ENCODE measurements at places on chromosomes 5 and 9.

- DNase-seq, result no peak
Measured at GRCh38 chr9:35725362-35725761, 6.6 kb downstream of the TLN1 start.

DNA sequence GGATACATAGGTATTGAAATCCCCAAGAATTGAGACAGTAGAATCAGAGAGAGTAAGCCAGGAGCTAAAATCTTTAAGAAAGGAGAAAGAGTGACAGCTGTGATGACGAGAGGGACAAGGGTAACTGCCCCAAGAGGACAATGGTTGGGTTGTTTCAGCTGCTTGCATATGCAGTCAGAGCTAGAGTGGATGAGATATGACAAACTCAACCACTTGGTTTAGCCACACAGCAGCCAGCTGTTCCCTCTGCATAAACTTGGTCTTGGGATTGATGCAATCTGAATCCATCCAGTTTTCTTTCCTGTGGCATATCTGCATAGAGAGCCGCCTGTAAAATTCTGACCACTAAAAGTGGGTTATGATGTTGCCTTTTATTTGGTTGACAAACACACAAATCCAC lies 100.7 kb downstream of the ZNF622 start:
- DNase-seq, result no peak

- DNase-seq, result no peak
Measured at GRCh38 chr5:170071748-170072147, 33.9 kb upstream of the FOXI1 start.

GRCh38 chr9:5481322-5482040 lies 28.9 kb upstream of the PDCD1LG2 start:
- DNase-seq, result peak; percentile 49

- no peak for DNase-seq
Measured at GRCh38 chr5:107451028-107451427, 219.7 kb downstream of the EFNA5 start.

DNA sequence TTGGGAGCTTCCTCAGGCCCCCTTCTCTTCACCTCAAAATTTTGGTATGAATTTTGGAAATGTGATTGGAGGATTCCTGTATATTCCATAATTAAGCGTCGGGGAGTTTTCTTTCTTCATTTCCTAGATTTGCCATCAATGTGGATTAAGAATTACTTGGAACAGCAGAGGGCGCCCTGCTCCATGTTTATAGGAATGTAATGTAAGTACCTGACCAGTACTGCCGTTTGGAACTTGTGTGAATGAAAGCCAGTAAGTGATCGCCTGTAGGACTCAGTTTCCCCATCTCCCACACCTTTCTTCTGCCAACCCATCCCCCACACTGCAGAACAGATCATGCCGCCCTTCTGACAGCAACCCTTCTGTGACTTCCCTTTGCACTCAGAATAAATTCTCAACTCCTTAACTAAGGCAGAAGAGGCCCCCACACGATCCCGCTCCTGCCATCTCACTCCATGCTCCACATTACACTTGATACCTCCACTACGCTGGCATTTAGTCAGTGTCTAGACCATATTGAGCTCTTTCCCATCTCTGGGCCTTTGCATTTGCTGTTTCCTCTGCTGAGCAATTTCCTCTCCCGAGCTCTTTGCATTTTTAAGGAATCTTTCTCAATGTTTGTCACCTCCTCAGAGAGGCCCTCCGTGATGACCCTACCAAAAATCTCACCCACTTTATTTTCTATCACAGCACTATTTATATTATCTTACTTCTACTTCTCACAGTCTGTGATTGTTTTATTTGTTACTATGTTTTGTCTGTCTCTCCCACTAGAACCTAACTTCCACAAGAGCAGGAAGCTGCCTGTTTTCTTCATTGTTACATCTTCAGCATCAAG lies 79.5 kb upstream of the HTR4 start:
- peak; percentile 88 for DNase-seq

GRCh38 chr9:36192196-36192595 lies 1.5 kb downstream of the CLTA start:
- no peak for DNase-seq

GRCh38 chr5:89128906-89129625 lies 246.1 kb upstream of the MEF2C start:
- DNase-seq, result no peak

GRCh38 chr5:62829604-62829986 lies 251.0 kb downstream of the LRRC70 start:
- no peak for DNase-seq

DNA sequence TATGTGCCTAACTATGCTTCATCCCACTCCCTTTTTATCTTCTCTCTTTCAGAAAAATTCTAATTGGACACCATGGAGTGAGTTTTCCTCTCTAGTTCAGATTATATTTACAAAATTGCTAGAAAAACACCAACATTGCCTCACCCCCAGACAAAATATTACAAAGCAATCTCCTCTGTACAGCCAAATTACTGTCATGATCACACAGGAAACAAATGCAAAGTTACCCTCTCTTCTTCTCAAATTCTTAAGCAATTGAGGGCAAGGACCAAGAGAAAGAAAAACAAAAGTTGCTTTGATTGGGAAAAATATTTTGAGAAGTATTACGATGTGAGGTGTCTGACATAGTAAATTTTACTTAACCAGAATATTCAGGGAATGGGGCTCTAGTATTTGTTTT lies 30.8 kb upstream of the ABCA1 start:
- peak; percentile 71 for DNase-seq

DNA sequence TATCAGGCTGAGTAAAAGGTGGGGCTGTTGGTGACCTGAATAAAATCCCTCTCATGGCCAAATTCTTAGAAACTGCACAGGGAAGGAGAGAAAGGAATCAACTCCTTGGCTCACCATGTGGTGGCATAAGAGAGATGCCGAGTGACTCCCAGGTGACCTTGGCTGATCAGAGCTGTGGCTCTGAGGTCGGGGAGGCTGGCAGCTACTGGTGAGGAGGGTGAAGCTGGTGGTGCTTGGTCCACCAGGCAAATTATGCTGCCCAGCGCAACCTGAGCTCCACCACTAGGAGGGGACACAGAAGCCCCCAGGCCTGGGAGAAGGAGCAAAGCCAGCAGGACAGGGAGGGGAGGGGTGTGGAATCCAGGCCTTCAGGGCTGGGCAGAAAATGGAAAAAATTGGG lies 111.2 kb upstream of the IL12B start:
- no peak for DNase-seq

DNA sequence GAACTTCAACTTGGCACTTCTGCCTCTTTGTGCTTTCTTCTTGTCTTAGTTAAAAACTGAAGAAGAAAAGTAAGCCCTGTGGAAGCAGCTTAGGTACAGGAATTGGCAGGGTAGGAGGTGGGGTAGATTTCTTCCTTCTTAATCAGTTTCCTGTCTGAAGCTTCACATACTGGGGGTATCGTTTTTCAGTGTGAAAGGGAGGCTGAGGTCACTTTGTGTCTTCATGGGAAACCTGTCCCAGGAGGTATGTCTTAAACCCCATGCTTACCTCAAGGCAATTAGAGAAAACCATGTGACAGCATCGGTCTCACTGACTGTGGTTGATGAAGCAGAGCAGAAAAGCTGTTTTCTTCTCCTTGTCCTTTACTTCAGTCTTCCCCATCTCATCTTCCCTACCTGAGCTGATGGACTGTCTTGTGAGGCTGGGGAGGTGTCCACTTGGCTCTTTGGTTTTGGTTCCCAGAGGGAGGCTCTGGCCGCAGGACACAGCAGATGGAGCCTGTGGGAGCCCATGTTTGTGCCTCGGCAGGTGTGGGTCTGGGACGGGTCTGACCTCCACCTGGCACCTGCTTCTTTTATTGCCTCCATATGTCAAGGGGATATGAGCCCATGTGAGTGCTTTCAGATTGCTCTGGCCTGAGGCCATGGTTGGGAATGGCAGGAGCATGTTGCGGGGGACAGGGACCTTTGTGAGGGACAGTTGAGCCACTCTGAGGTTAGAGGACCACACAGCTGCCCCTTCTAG lies 47.0 kb downstream of the SH3GL2 start:
- DNase-seq, result no peak

GRCh38 chr5:120567921-120568320 lies 103.8 kb downstream of the PRR16 start:
- DNase-seq, result no peak

GRCh38 chr5:141208478-141208877 lies at the start of gene PCDHB12:
Gene PCDHB12, plus strand, starts transcription at chr5:141208719. Its CDS starts 189 bp downstream, at chr5:141208908.
- no peak for DNase-seq

DNA sequence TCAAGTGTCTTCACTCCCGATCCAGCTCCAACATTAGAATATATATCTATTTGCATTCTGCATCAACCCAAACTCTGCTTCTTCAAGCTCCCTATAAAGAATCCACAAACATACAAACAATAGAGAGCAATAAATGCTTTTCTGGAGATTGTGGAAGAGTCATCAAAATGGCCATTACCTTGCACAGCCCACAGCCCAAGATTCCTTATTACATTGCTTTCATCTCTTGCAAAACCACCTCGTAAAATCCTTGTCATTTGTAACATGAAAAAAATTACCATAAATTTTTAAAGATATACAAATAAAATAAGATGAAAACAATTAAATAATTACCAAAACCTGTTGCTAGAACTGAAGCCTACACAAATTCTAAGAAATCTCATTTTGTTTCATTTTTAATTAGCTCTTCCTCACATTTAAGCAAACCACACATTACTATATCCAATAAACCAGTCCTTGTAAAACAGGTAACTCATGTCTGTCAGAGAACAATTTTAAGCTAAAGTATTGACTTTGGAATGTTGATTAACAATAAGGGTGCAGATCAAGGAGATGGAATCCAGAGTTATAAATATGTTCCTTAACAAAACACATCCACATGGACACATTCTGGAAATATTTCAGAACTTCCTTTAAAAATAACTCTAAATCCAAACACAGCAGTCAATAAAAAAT lies 7.1 kb downstream of the SPINK9 start:
- DNase-seq, result no peak

DNA sequence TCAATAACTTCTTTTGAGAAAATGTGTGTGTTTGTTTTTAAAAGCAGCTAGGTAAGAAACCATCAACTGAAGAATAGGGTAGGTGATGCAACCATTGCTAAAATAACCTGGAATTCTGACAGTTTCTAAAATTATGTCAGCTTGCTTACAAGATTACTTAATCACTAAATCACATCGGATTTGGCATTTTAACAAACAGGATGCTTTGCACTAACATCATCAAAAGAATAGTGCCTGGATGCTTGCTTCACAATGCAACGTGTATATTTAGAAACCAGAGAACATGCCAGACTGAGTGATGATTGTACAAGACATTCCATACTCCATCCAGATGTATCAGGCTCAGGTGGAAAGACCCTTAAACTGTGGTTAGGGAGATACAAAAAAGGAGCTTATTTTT lies 43.9 kb downstream of the PAM start:
- no peak for DNase-seq

DNA sequence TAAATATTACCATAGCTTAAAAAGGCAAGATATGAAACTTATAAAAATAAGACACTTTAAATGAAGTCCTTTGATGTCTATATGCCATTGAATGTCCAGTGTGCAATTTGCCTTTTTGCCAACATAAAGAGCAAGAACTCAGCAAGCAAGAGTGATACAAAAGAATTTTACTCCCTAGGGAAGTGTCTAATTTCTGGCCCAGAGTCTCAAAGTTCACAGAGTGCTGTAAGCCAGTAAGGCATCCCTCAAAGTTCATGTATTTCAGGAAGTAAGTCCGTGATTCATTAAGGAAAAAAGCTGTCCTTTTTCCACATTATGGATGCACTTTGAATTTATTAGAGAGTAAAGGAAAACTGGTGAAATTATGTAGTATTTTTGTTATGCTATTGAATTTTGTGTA lies 185.2 kb downstream of the CCDC171 start:
- no peak for DNase-seq

DNA sequence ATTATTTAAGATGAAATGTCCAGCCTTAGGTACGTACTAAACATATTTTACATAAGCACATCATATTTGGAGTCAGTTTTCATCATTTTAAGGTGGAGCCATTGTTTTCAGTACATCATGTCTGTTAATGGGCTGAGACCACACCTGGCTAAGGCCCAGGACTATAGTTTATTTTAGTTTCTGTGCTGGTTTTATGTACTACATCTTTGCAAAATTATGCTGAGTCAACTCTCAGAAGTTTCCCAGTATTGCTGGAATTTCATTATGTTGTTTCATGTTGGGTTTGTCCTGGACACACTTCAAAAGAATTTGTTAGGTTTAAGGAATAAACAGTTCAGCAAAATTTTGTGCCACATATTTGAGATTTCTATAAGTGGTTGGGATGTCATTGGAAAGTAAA lies 171.2 kb downstream of the CCDC171 start:
- no peak for DNase-seq

DNA sequence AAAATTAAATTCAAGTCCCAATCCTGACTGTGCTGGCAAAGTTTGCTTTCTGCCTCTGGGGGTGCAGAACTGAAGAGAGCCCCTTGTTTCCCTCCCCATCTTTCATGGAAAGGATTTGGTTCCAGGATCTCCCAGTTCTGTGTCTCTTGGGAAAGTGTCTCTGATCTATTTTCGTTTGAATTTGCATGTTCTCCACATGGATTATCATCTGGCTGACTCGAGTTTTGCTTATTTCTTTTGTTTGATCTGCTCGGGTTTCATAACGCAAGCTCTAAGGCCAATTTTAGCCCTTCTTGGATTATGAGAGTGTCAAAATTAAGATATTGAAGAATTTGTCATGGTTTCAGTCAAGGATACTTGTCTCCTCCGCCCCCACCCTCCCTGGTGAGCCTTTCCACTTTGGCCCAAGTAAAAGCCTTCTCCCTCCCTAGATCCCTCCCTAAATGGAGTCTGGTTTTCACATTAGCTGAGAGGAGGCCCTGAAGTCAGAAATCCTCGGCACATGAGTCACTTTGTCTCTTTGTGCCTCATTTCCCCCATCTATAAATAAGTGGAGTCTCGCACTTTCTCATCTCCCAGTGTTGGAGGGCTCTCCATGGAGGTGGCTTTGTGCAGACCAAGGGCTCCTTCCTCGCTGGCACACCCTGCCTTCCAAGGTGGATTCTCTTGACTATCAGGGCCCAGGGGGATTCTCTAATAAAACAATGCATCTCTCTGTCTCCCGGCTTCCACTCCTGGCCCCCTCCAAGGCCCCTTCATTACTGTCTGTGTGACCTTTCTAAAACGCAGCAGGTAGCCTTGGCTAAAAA lies 17.3 kb downstream of the ADRB2 start:
- no peak for DNase-seq

GRCh38 chr5:138503487-138504270 lies 38.4 kb downstream of the EGR1 start:
- DNase-seq, result peak; percentile 75

GRCh38 chr9:83334320-83334719 lies 203.9 kb downstream of the FRMD3 start:
- DNase-seq, result peak; percentile 90

DNA sequence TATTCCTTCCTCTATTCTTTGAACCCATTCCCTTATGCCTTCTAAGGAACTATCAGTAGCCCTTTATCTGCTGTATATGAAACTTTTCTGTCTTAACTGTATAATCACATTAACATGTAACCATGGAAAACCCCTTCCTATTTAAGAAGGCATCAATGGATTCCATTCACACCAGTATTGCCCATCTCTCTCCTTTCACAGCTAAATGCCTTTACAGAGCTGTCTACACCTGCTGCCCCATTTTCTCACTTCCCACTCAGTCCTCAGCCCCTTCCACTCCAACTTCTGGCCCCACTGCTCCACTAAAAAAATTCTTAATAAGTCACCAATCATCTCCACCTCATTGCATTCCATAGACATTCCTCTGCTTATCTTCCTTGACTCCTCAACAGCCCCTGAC lies 50.8 kb downstream of the SEC61B start:
- DNase-seq, result no peak

GRCh38 chr9:89765211-89765946 lies 160.6 kb downstream of the GADD45G start:
- DNase-seq, result no peak

All from suppressor macrophage treated with lipopolysaccharide for 4 hours (primary cell).